Muscle of leg (tissue), 16 donors: ENCODE measurements at places on chromosomes 13 and 19. TPM values are rescaled to one million over a fixed set of nuclear protein-coding genes. Genes with fewer than 3 reads are reported as not detected.

- no peaks in the 10 kb centered on the region for H3K36me3 ChIP-seq
- H3K4me3 ChIP-seq: no peak overlapping the region
- DNase-seq: peak; percentile 98
- H3K27me3 ChIP-seq: no peaks in the 10 kb centered on the region
These were observed 11.0 kb upstream of the CASP14 start for GRCh38 chr19:15038294-15038693.

The DIAPH3 gene
- 4.3 TPM for total RNA-seq

The IZUMO1 gene
- 0.04 TPM for total RNA-seq

The FUT3 gene
- 0.09 TPM for total RNA-seq
